ENCODE measurements at places on chromosomes 13 and 19.

DNA sequence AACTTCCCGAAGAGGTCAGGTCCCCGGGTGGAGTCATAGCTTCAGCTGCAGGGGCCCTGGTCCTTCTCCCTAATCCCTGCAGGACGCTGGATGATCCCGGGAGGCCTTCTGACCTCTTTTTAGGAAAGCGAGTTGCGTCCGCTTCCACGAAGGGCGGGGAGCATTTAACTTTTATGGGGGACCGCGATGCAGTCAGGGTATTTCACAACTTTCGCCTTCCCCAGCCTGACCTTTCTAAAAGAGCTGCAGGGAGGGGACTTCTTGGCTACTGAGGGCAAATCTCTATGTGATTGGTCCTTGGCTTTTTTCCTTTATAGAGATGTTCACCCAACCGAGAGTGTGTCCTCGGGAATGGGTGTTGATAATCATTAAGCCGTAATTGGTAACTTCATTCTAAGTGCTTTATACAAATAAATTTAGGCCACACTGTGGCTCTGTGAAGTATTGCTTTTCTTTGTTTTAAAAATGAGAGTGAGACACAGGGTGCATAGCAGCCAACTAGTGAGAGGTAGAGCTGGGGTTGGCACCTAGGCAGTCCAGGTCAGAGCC is 778 bp downstream of the ZNF230 start:
- DNase-seq: no peak

- DNase-seq: no peak
Measured at GRCh38 chr13:54884682-54885081, 1856.1 kb downstream of the OLFM4 start.

GRCh38 chr19:49636233-49636932 is 3.6 kb downstream of the RRAS start:
- no peak for DNase-seq

DNA sequence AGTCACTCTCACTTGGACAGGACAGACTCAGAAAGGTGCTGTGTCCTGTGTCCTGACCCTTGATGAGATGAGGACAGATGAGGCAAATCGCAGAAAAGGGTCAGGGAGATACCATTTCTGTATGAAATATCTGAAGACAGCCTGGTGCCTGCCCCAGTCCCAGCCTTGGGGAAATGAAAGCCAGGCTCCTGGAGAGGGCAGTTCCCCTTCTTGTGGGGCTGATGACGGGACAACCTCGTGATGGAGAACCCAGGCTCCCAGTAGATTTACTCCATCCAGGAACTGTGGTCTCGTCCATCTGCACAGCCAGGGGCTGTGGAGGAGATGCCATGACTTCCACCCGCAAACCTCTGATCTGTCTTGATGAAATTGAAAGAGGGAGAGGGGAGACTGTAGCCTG is 13.8 kb downstream of the LILRB1 start:
- DNase-seq: no peak

- DNase-seq: no peak
Measured at GRCh38 chr19:19101540-19101939, 36.7 kb downstream of the TMEM161A start.
